ENCODE measurements at places on chromosomes 11 and 22.
A peak's percentile ranks its signal among the peaks of the same experiment; 100 is the strongest.

- no peak for DNase-seq
Observed at GRCh38 chr11:122664188-122664587, 8.7 kb downstream of the UBASH3B start.

GRCh38 chr11:130434521-130435223, 6.3 kb upstream of the ADAMTS8 start:
- peak; percentile 41 for DNase-seq

GRCh38 chr22:33919391-33920196, 682 bp downstream of the LARGE1 start:
- DNase-seq = no peak

GRCh38 chr22:38184788-38185187, 3.2 kb upstream of the PLA2G6 start:
- no peak for DNase-seq

DNA sequence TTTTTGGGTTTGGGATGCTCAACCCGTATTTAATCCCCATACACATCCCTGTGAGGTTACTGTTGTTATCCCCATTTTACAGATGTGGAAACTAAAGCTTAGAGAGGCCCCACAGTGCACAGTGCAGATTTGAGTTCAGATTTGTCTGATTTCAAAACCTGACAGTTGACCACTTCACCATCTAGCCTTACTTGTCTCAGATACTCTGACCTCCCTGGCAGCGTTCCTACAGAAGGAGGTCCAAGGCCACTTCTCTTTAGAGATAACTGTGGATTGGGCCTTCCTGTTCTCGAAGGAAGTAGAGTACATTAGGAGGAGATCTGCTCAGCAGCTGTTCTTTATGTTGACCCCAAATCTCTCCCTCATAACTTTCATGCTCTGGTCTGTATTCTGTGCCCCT, 46.7 kb upstream of the CTTN start:
- no peak for DNase-seq

GRCh38 chr11:71267807-71268421, 15.5 kb upstream of the SHANK2 start:
- no peak for DNase-seq

DNA sequence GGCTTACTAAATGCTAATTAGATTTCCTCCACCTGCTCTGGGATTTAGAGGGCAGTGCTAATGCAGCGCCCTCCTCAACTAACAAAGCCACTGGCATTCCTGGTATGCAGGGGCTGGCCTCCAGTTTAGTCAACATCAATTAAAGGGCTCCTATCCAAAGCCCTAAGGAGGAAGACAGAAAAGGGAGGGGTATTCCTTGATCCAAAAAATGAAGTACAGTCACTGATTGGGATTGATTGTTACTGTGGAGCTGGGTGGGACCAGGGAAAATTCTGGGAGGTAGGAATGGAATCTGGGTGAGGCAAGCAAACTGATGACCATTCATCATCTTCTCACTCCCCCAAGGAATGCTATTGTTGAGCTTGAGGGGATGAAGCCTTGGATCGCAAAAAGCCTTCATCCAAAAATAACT, 52.2 kb downstream of the GAB2 start:
- no peak for DNase-seq

DNA sequence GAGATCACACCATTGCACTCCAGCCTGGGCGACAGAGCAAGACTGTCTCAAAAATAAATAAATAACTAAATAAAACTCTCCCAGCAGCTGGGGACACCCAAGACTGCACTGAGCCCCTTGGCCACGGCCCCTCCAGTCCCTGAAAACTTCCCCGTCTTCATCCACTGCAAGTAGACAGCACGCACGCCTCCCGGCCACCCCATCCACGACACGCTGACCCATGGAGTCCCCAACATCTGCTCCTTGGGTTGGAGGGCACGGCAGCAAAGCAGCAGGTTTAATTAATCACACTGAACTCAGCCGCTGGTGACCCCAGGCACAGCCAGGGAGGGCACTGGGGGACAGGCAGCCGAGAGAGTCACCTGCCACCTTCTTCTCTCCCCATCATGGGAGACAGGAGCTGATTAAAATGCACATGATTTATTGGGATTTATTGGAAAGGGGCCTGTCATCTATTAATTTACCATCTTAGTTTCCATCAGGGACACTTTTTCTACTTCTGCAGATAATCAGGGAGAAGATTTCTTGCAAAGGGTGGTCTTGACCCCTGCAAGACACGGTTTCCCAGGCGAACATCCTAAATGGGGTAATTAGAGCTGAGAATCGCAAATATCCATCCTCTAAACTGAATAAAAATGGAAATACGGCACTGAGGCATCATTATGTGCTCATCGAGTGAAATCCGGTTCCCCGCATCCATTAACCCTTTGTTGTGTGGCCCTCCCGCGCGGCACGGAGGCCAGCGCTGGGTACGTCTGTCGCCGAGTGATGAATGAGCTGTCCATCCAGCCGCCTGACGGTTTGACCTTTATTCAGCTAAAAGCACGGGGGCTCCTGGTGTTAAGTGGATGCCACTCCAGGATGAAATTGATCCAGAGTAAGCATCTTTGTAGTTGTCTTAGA, 178.3 kb downstream of the BRD1 start:
- DNase-seq = no peak

GRCh38 chr11:73660497-73661034, 14.2 kb downstream of the PLEKHB1 start:
- no peak for DNase-seq

DNA sequence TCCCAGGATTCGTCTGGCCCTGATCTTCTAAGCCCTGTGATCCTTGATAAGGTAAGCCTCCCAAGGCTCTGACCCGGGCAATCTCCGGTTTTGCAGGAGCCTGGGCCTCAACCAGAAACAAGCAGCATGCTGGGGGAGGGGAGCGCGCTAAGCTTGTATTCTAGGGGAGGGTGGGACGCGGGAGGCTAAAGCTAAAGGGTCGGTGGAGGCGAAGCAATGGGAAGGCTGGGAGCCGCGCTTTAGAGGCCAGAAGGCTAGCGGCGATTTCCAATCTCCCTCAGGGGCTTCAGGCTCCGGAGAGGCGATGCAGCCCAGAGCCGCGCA, 753 bp downstream of the PTPN5 start:
- DNase-seq = no peak

- DNase-seq = no peak
Observed at GRCh38 chr11:105000167-105000566, 22.8 kb downstream of the CASP5 start.

DNA sequence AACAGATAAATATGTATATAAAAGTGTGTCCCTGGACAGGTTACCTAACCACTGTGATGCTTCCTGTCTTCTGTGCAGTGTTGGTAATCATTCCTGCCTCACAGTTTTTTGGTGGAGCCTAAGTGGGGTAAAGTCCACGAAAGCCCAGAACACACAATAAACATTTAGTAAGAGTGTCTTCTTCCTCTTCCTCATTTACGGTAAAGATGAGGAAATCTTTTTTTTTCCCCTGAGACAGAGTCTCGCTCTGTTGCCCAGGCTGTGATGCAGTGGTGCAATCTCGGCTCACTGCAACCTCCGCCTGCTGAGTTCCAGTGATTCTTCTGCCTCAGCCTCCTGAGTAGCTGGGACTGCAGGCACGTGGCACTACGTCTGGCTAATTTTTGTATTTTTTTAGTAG, 117.1 kb downstream of the LDLRAD3 start:
- no peak for DNase-seq

GRCh38 chr11:112229746-112230433, 3.7 kb downstream of the PTS start:
- no peak for DNase-seq

GRCh38 chr11:63612181-63612580, 2.1 kb downstream of the PLAAT3 start:
- DNase-seq = no peak

DNA sequence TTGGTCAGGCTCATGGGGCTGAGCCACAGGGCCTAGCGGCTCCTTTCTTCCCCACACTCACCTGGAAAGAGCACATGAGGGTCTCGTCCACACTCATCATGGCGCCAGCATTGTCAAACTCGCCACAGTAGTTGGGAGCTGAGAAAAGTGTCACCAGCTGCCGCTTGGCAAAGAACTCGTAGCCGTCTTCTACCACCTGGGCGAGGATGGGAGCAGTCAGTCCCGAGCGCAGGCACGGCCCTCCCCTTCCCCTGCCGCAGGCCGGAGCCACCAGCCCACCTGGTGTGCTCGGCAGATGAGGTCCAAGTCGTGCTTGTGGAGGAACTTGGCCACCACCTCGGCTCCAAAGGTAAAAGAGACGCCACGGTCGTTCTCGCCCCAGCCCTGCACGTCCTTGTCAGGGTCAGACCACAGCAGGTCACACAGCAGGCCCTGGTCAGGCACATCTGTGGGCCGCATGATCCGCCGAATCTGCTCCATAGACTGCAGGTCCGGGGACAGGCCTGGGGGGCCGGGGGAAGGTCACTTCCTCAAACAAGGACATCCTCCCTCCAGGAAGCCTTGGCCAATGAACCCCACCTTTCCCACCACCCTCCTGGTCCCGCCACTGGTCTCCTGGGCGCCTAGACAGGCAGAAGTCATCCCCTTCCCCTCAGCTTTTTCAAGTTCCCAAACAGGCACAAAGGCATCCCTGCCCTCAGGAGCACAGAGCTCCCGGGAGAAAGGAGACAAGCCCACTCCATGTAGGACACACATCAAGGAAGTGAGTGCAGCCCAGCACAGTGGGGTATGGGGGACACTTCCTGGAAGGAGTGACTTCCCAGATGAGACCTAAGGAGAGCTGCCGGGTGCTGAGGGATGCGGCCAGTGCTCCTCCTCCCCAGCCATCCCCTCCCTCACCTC, 2.7 kb downstream of the PPP1CA start:
- no peak for DNase-seq

- DNase-seq = no peak
Observed at GRCh38 chr11:12812849-12813248, 138.6 kb downstream of the TEAD1 start.

DNA sequence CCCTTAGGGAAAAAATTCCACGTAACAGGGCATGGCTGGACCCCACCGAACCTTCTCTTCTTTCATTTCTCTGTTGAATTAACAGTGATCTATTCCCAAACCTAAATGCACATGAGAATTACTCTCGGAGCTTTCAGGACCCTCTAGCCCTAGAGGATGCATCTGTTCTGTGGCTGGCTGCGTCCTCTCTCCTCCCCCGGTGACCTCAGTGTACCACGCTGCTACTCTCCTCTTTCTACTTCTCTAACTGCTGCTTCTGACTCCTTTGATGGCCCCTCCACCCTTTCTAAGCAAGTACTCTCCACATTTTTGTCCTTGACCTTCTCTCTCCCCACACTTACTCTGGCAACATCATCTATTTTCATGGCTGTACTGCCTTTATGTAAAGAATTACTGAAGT, 12.1 kb upstream of the APOA1 start:
- DNase-seq = no peak

- no peak for DNase-seq
Observed at GRCh38 chr11:61163714-61164605, 2.7 kb upstream of the VPS37C start.

- no peak for DNase-seq
Observed at GRCh38 chr11:17571431-17572358, 24.6 kb downstream of the OTOG start.

DNA sequence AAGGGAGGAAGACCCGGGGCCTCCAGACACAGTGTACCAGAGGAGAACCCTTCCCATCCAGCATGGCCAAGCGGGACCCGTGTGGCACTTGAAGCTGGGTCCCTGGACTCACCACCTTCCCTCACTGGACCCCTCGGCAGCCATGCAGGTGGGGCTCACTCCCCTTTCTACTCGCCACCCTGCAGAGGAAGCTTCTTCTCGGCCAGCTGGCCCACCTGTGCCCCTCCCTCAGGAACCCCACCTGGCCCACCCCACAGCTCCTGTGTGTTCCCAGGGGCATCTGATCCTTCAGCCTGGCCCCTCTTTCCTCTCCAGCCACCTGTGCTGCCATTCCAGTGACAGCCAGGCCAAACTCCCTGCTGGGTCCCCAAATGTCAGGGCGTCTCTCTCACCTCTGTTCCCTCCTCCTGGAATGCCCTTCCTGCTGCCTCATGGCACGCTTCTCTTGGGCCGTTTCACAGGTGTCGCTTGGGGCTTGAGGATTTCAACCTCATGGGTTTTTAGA, 38.0 kb downstream of the IGF2 start:
- DNase-seq = no peak

DNA sequence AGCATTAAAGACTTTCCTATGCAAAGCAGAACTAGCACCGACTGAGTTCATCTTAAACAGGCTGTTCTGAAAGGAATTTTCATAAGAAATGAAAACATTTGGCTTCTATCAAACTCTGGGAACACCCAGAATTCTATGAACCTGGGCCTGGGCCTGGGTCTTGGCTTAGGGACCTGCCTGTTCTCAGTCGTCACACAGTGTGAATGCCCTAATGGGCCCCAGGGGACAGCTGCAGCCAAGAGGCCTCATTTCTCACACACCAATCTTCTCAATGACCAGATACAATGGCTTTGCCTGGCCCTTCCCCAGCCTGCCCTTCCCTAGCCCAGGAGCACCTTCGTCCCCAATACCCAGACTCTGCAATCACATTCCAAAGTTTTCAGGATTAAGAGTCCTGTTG, 234.9 kb upstream of the ARHGAP20 start:
- no peak for DNase-seq

DNA sequence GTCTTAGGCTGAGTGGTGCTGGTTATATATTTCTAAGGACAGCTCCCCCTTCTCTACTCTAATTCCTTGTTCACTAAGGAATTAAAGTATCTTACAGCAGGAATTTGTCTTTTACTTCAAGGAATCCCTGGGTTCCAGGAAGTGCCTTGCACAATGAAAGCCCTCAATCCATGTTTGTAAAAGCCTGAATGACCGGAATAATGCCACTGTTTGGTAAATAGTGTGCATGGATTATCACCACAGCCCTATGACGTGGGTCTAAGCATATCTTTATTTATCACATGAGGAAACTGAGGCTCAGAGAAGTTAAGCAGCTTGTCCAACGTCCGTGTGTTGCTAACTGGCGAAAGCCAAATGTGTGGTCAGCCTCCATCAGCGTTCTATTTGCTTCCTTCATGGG, 135.7 kb upstream of the NAV2 start:
- DNase-seq = no peak

- no peak for DNase-seq
Observed at GRCh38 chr22:45631841-45632238, 39.8 kb upstream of the ATXN10 start.

GRCh38 chr22:47888817-47889216, 1126.4 kb downstream of the TBC1D22A start:
- no peak for DNase-seq

DNA sequence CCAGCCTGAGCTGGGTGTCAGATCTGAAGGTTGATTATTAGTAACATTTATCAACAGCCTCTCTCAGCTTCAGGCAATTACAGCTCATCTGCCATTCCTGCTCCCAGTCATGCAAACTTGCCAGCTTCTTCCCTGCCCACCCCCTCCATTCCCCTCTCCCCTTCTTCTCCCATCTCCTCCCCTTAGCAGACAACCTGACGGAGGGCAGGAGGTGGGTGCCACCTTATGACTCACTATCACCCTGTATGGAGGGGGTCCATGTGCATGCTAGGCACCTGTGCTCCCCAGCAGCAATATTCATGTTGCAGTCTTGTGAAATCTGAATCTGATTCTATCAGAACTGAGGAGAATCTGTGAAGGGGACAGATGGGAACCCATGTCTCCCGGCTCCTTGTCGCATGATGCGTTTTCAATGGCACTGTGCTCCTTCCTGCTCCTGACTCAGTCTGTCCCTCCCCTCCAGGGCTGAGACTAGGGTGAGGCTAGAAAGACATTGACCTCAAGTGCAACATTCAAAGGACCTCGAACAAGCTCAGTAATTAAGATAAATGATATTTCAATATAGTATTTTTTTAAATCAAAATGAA, 46.3 kb upstream of the TUB start:
- no peak for DNase-seq

All from stimulated activated CD8-positive, alpha-beta memory T cell treated with anti-CD3 and anti-CD28 coated beads, Interleukin-15, amount 100 ng/mL, for 4 hours (primary cell).